ENCODE measurements at places on chromosomes 6 and 20.

GRCh38 chr20:63495741-63496595 is 2.9 kb downstream of the EEF1A2 start:
- peak; percentile 42 for DNase-seq

GRCh38 chr20:31474097-31474436 is 860 bp downstream of the DEFB124 start:
- DNase-seq, result no peak

DNA sequence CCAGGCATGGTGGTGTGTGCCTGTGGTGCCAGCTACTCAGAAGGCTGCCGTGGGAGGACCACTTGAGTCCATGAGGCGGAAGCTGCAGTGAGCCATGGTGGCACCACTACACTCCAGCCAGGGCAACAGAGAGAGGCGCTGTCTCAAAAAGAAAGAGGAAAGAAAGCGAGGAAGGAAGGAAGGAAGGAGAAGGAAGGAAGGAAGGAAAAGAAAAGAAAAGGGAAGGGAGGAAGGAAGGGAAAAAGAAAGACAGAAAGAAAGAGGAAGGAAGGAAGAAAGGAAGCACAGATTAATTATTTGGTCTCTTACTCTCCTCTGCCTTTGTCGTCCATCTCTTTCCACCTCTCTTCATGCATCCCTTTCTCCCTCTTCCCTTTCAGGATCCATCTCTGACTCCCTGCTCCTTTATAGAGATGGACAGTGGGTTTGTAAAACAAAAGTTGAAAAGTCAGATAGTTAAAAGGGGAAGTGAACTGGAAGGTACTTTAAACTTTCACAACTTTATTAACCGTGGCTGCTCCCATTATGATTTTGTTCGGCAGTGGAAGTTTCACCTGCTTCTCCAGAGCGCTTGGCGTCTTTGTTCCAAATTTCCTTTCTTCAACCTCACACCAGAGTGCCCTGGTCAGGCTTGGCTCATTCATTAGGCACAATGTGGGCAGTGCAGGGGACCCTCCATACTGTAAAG is 1.5 kb downstream of the HLA-DQA1 start:
- DNase-seq, result no peak

DNA sequence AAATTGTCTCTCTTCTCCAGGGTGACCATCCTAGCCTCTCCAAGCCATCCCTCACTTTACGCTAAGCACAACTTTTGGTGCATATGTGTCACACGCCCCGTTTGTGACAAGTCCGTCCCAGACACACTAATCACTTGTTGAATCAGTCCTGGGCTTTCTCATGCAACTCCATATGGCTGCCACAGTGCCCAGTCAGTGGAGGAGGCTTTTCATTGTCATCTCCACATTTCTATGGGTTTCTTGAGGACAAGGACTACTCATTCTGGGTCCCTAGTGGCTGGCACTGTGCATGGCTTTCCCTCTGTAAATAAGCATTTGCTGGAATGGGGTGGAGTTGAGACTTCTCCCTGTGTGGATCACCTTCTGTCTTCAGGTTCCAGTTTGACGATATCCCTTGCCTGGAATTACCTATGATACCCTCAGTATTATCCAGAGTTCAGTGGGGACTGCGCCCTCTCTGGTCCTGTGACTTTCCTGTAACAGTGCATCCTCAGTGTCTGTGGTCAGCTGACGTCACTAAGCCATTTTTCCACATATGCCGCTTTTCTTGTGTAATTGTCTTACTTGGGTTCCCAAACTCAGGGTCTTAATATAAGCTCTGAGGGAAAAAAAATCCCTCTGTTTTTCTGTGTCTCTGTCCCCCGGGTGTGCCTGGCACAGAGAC is 59.8 kb upstream of the MYL9 start:
- DNase-seq, result no peak

- no peak for DNase-seq
Measured at GRCh38 chr6:5517796-5518195, 256.5 kb downstream of the FARS2 start.

- DNase-seq, result no peak
Measured at GRCh38 chr6:157859775-157860504, 36.9 kb downstream of the SNX9 start.

DNA sequence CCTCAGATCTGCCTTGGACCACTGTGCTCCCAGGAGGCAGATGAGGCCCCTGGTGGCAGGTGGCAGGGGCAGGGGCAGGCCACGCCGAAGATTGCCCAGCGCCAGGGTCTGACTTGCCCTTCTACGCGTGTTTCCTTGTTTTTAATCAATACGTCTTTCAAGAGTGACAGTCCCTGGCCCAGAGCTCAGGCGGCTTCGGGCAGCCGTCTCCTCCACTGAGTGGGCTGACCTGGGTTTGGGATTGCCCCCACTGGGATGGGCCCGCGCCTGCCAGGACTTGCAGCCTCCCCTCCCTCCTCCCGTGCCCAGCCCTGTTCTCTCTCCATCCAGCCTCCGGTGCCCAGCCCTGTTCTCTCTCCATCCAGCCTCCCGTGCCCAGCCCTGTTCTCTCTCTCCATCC is 21.2 kb downstream of the FRMD1 start:
- DNase-seq, result no peak

All from fibroblast of skin of right biceps (primary cell).